ENCODE measurements at places on chromosomes 5 and 9. TPM values are rescaled to one million over a fixed set of nuclear protein-coding genes. Genes with fewer than 3 reads are reported as not detected.

The PCDH12 gene
- total RNA-seq, result 0.78 TPM

The CCL27 gene
- not detected for total RNA-seq

The CDK9 gene
- total RNA-seq, result 135 TPM

The TMEM171 gene
- total RNA-seq, result not detected

The GLRA1 gene
- total RNA-seq, result not detected

The CLK4 gene
- 72.1 TPM for total RNA-seq

The TRAF1 gene
- total RNA-seq, result 70.1 TPM

The NTRK2 gene
- not detected for total RNA-seq

The C9 gene
- not detected for total RNA-seq

The PCDHB13 gene
- total RNA-seq, result not detected

The GALNT12 gene
- 11.4 TPM for total RNA-seq

The PHYHD1 gene
- 2.0 TPM for total RNA-seq

The PCDHGA4 gene
- 0.19 TPM for total RNA-seq

The KLF9 gene
- 23.3 TPM for total RNA-seq

The PCDHB3 gene
- total RNA-seq, result not detected

The CDK5RAP2 gene
- total RNA-seq, result 95.1 TPM

The DNLZ gene
- 27.5 TPM for total RNA-seq

The PLPP7 gene
- 0.15 TPM for total RNA-seq

The TNC gene
- not detected for total RNA-seq

The FAM81B gene
- not detected for total RNA-seq

The KIAA1958 gene
- 7.9 TPM for total RNA-seq

The RELL2 gene
- total RNA-seq, result 21.7 TPM

The C9orf40 gene
- total RNA-seq, result 13.4 TPM

The FST gene
- not detected for total RNA-seq

The ALDH7A1 gene
- 2.3 TPM for total RNA-seq

The JMY gene
- total RNA-seq, result 6.0 TPM

The ARSI gene
- not detected for total RNA-seq

The C5orf58 gene
- total RNA-seq, result not detected

The SPINK7 gene
- not detected for total RNA-seq

The ALDOB gene
- total RNA-seq, result not detected

The HTR1A gene
- total RNA-seq, result not detected

The C9orf78 gene
- total RNA-seq, result 118 TPM

The CYSRT1 gene
- total RNA-seq, result 0.63 TPM

The FGF18 gene
- not detected for total RNA-seq

The CEL gene
- total RNA-seq, result 2.3 TPM

The IFNA13 gene
- total RNA-seq, result not detected

The IL7R gene
- 608 TPM for total RNA-seq

The PAXX gene
- total RNA-seq, result 71.1 TPM

The CAVIN4 gene
- total RNA-seq, result 0.13 TPM

The ACOT12 gene
- not detected for total RNA-seq

The COL23A1 gene
- 0.13 TPM for total RNA-seq

The ZNF618 gene
- total RNA-seq, result 1.1 TPM

The ADRA1B gene
- 0.10 TPM for total RNA-seq

The BAAT gene
- not detected for total RNA-seq

The CCNI2 gene
- total RNA-seq, result 3.5 TPM

The NR6A1 gene
- total RNA-seq, result not detected

The GPRIN1 gene
- total RNA-seq, result not detected

The CENPH gene
- 8.2 TPM for total RNA-seq

The ADAMTSL1 gene
- total RNA-seq, result not detected

The IL3 gene
- total RNA-seq, result not detected

The CORO2A gene
- 3.4 TPM for total RNA-seq

The OBP2B gene
- not detected for total RNA-seq

The SLC45A2 gene
- not detected for total RNA-seq

All from naive thymus-derived CD4-positive, alpha-beta T cell (primary cell).